CD4-positive, alpha-beta memory T cell (primary cell): ENCODE measurements at places on chromosomes 1 and 21.

GRCh38 chr1:5485968-5486696, 506.1 kb downstream of the NPHP4 start:
- H3K36me3 ChIP-seq = no peaks in the 10 kb centered on the region
- DNase-seq = no peak
- H3K27me3 ChIP-seq = no peaks in the 10 kb centered on the region
- H3K27ac ChIP-seq = no peak overlapping the region
- peaks cover 9% of the 10 kb centered on the region for H3K4me1 ChIP-seq
- no peak overlapping the region for H3K4me3 ChIP-seq

GRCh38 chr1:22490309-22490708, 38.7 kb downstream of the ZBTB40 start:
- H3K27me3 ChIP-seq = no peaks in the 10 kb centered on the region
- H3K27ac ChIP-seq = no peak overlapping the region
- DNase-seq = no peak

DNA sequence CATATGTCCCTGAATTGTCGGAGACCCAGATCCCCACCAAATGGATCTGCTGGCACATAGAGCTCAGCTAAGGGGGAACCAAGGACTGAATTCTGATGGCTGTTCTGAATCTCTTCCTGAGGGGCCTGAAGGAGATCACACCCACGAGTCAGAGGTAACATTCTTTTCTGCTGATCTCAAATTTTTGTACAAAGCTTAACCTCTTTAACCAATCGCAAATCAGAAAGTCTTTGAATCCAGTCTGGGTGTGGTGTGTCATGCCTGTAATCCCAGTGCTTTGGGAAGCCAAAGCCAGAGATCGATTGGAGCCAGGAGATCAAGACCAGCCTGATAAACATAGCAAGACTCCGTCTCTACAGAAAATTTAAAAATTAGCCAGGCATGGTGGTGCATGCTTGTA, 62.8 kb upstream of the PRRC2C start:
- no peak overlapping the region for H3K4me3 ChIP-seq
- H3K4me1 ChIP-seq = peaks cover 32% of the 10 kb centered on the region
- no peak overlapping the region for H3K27ac ChIP-seq

DNA sequence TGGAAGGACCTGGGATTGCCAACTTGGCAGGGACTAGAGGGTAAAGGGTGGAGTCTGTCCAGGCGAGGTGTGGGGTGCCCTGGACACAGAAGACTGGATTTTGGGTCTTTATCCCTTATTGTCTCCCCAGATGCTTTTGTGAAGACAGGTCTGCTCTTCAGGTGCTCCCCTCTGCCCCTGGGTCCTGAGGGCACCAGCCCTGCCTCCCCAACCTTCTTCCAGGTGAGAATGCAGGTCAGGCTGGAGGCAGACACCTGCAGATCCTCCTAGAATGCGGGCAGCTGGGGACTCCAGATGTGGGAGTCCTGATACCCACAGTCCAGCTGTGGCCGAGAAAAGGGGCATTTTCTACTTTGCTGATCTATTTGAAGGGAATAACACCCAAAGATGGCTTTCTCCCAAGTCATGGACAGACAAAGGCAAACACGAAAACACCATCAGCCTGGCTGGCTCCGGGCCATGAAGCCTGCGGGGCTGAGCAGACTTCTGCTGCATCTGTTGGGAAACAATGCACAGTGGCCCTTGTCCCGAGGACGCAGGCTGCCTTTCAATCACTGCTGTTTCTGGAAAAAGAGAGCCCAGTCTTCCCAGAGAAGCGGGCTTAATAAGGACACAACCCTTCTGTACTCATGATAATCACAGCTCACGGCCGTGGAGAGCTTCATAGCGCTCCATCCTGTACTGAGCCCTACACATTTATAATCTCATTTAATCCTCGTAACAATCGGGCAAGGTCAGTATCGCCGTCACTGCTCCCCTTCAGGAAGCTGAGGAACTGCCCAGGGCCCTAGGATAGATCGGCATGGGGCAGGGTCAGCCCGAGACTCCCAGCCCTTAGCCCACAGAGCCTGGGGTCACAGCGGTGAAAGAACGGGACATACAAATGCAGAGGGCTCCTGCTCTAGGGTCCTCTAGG, 62.0 kb upstream of the ABCG1 start:
- H3K36me3 ChIP-seq = no peaks in the 10 kb centered on the region
- no peak overlapping the region for H3K27ac ChIP-seq
- H3K27me3 ChIP-seq = no peaks in the 10 kb centered on the region
- DNase-seq = no peak
- H3K4me1 ChIP-seq = peaks cover 7% of the 10 kb centered on the region
